Stimulated activated CD4-positive, alpha-beta T cell treated with anti-CD3 and anti-CD28 coated beads, Interleukin-12 subunit alpha, Interleukin-12 subunit beta, amount 100 ng/mL, for 48 hours (primary cell): ENCODE measurements at places on chromosomes 4 and X.
A peak's percentile ranks its signal among the peaks of the same experiment; 100 is the strongest.

DNA sequence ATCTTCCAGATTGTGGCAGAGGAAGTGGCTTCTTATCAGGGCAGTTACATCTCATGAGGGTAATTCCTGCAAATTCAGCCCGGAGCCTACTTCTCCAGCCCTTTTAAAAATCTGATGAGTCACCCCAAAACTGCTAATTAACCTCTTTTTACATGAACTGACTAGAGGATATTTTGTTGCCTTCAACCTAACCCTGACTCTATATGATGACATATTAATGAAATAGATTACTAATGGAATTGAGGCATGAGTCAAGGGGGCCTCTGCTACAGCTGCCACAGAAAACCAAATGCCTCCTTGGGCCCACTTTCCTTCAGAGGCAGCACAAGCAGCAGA, 72.5 kb downstream of the QRFPR start:
- no peak for DNase-seq

GRCh38 chrX:85897362-85898126, 149.8 kb downstream of the CHM start:
- no peak for DNase-seq

DNA sequence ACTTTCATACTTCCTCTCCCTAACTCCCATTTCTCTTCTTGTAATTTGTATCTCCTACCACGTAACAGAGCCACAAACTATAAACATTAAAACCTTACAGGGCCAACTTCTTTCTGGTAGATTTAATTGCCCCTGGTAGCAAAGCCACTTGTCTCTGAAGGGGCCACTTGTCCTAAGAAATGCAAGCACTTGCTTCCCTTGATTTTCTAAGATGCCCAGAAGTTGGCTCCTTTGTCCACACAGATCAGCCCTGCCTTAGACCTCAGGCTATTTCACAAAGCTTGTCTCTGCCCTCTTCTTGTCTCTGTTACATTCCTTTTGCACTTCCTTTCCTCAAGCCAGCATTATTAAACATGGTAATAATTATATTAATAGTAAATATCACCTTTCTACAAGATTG, 80.6 kb upstream of the CXXC4 start:
- DNase-seq: no peak

DNA sequence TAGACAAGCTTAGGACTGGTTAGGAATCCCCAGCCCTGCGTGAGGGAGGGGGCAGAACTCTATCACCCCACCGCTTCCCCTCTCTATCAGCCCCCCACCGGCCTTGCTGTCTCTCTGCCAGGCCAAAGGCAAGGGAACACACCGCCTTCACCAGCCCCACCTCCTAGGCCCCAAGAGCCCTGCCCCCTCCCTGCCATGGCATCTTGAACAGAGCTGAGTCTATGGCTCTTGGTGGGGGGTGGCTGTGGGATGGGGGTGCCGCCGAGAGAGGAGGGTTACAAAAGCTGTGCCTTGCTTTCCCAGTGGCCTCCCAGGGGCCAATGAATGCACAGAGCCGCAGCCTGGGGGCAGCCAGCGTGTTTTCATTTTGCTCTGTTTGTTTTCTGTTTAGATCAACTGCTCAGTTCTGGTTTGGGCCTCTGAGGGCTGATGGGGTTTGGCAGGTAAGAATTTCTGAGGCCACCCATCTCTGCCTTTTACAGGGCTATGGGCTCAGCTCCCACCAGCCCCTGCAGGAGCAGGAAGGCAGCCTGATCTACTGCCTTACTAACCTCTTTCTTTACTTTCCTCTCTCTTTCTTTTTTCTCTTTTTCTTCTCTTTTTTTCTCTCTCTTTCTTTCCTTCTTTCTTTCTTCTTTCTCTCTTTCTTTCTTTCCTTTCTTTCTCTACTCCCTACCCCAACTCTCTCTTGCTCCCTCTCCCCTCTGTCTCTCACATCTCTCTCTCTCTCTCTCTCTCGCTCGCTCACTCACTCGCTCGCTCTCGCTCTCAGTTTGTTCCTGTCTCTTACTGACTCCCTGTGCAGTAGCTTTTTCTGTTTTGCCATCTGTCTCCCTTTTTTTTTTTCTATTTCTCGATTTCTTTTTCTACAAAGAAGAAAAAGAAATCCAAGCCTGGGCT, 128.3 kb downstream of the PJA1 start:
- DNase-seq: no peak

GRCh38 chrX:101485212-101485949, at the start of gene ARMCX4:
TSS of gene ARMCX4 (plus strand) at chrX:101485456. CDS start at chrX:101488590, 3,134 bp downstream.
- peak; percentile 13 for DNase-seq

- DNase-seq: no peak
Measured at GRCh38 chr4:154124539-154125255, 335.8 kb upstream of the SFRP2 start.

DNA sequence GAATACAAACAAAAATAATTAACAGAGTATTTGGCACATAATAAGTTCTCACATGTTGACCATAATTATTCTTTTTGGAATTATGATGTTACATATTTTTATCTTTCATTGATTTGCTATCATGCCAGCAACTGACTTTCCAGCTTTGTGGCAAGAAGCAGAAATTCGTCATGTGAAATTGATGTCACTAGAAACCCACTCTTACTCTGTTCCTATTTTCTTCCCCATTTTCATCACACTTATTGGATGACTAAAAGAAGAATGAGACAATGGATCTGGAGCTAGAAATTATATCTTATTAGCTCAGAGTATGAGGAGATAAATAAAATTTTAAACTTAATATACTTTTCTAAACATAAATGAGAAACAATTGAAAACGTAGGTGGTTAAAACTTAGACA, 31.9 kb downstream of the EGF start:
- DNase-seq: no peak

GRCh38 chr4:94507281-94507680, 55.5 kb downstream of the PDLIM5 start:
- no peak for DNase-seq

GRCh38 chr4:95095348-95095974, 337.7 kb downstream of the BMPR1B start:
- DNase-seq: no peak

DNA sequence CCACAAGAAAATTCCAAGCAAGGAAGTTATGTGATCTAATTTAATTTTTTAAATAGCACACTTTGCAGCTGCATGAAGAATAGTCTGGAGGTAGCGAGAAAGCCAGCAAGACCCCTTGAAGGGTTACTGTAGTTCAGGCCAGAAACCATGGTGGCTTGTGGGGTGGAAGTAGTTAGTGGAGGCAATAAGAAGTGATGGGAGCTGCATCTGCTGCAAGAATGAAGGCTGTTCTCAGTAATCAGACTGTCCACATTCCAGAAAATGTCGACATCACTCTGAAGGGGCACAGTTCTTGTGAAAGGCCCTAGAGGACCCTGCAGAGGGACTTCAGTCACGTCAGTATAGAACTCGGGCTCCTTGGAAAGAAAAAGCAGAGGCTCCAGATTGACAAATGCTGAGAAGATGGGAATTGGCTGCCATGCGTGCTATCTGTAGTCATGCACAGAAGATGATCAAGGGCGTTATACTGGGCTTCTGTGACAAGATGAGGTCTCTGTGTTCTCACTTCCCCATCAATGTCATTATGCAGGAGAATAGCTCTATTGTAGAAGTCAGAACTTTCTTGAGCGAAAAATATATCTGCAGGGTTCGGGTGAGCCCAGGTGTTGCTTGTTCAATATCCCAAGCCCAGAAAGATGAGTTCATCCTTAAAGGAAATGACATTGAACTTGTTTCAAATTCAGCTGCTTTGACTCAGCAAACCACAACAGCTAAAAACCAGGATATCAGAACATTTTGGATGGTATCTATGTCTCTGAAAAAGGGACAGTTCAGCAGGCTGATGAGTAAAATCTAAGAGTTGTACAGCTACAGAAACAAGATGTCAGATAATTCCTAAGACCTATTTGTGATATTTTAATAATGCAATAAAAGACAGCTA, 254.2 kb downstream of the CBR4 start:
- DNase-seq: no peak

DNA sequence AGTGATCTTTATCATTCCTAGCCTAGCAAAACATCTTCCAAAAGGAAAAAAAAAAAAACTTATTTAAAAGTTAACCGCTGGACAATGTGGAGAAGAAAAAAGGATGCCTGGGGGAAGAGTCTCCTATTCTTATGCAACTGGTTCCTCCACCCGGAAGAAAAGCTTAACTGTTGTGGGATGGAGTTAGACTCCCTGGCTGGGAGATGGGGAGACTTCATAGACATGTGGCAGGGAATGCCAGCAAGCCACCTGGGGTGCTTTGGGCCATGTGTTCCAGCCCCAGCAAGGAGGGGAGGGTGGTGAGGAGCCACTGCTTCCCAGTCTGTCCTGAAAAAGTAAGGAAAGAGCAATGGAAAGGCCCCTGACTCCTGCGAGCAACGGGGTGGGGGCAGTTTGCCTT, 119.4 kb upstream of the SPIN4 start:
- no peak for DNase-seq

GRCh38 chr4:146029147-146029546, 90.5 kb upstream of the ZNF827 start:
- DNase-seq: no peak

DNA sequence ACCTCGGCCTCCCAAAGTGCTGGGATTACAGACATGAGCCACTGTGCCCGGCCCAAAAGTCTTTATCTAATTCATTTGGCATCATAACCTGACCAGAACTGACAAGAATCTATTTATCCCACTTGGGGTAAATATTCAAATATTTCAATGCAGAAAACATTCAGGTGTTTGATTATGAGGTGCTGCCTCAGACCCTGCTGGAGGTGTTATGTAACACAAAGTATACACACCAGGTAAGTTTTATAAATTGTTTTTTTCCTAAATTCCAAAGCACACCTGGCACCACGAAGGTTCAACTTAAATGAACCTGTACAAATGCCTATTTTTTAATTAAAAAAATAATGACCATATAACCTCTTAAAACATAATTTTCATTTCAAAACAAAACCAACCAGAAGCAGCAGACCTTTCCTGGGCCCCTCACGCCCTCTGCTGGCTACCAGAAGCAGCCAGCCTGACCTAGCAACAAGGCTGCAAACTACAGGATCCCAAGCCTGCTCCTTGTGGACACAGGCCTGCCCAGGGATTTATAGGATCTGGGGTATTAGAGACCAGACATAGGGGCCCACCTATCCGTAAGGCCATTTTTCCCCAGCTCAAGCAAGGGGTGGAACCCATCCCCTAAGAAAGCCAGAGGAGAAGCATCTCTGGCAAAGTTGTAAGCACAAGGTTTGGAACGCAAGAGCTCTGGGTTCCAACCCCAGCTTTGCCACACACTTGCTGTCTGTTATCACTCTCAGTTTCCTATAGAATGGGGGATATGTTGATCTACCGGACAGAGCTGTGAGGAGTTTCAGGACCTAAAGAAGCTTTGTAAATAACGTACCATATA, 11.7 kb downstream of the OTUD5 start:
- DNase-seq: no peak

DNA sequence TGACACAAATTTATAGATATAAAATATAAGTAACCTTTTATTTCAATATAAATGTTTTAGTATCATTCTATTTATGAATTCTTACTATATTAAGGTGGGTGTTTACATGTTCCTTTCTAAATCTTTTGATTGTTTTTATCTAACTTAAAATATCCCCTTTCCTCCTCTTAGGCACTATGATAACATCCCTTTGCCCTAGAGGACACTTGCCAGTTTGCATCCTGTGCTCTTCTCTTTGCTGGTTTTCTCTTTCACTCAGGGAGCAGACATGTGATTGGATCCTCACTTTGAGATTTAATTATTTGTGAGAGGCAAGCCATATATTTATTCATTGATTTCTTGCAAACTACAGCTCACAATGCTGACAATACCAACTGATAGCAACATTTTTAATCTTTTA, 16.2 kb downstream of the LRIT3 start:
- no peak for DNase-seq

- DNase-seq: no peak
Measured at GRCh38 chr4:33746979-33747378, 2497.3 kb downstream of the ARAP2 start.

DNA sequence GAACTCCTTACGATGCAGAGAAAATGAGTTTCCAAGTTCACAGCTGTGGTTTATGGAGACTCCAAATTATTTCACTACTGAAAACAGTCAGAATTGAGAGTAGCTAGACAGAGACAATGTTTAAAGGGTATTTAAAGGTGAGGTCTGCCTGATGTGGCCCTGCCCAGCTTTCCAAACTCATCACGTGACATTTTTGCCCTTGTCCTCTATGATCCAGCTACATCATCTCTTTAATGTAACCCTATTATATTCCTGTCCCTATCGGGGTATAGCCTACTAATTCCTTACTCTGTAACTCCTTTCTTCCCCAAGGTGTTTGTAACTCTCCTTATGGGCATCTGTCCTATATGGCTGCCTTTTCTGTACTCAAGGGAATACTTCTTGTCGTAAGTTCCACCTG, 297.2 kb downstream of the GRXCR1 start:
- DNase-seq: no peak

DNA sequence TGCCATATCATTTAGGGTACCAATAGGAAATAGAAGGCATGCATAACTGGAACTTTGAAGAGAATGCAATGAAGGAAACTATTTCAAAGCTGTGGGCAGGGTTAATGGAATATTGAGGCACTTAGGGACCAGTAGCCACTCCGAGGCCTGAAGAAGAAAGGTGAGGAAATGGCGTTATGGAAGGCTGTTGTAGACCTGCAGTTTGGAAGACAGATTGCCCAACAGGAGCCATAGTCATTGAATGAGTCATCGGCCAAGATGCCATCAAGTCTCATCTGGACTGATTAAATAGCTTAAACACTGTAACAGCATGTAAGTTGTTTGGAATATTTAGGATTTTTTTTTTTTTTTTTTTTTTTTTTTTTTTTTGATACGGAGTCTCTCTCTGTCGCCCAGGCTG, 11.6 kb downstream of the CXCL13 start:
- DNase-seq: no peak

GRCh38 chrX:103431316-103431715, 55.0 kb downstream of the BEX3 start:
- no peak for DNase-seq
